NCI-H345 (cell line): ENCODE measurements at places on chromosomes 5 and 9.

DNA sequence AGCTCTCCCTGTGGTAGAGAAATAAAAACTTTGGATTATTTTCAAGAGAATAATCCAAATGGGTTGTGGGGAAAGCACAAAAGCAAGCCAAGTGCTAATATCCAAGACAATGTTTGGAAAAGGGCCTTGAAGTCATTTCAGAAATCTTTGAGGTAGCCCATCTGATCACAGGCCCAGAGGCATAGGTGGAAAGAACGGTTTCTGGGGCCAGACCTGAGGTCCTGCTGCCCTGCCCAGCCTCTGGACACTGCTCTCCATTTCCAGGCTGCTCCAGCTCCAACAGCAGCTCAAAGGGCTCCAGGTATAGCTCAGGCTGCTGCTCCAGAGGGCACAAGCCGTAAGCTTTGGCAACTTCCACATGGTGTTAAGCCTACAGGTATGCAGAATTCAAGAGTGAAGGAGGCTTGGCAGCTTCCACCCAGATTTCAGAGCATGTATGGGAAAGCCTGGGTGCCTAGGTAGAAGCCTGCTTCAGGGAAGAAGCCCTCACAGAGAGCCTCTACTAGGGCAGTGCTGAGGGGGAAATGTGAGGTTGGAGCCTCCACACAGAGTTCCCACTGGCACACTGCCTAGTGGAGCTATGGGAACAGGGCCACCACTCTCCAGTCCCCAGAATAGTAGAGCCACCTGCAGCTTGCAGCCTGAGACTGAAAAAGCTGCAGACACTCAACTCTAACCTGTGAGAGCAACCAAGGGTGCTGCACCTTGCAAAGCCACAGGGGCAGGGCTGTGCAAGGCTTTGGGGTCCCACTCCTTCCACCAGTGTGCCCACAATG, 133.1 kb downstream of the PIK3R1 start:
- no peak for DNase-seq

DNA sequence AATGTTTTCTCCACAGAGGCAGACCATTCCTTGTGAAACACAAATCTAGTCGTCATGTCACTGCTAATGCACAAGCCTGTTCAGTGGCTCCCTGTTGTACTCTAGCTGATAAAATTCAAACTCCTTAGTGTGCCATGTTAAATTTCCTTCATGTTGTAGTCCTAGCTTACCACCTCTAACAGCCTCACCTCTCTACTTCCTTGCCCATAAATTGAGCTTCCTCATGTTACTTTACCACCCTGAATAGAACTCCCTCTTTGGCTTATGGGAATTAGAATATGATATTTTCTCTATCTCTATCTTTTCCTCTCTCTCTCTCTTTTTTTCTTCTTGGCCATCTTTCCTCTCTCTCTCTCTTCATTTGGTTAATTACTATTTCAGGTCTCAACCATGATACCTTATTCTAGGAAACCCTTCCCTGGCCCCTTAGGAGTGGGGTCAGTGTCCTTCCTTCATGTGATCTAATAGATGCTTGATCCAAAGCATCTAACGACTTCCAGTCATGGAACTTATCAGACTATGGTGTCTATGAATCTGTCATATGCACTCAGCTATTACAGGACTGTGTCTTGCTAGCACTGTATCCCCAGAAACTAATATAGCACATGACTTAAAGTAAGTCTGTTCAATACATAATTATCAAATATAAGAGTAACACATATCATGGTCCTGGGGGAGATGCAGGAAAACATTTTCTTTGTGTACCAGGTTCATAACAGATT, 31.5 kb upstream of the ALDH1A1 start:
- DNase-seq = no peak

- DNase-seq = no peak
Observed at GRCh38 chr5:378301-378891, 56.9 kb downstream of the AHRR start.

DNA sequence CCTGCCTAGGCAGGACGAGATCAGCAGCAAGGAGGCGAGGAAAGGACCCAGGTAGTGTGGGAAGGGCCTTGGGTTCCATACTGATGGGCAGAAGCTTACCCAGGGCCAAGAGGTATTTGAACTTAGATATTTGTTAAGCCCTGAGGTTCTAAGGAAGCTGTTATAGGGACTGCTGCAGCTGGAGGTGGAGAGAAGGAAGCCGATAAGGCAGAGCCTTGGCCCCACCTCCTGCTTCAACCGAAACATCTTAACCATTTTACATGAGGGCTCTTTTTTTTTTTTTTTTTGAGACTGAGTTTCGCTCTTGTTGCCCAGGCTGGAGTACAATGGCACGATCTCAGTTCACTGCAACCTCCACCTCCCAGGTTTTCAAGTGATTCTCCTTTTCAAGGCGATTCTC, 8.6 kb upstream of the AQP3 start:
- no peak for DNase-seq

- peak; percentile 6 for DNase-seq
Observed at GRCh38 chr5:152547202-152547601, 142.1 kb upstream of the NMUR2 start.

DNA sequence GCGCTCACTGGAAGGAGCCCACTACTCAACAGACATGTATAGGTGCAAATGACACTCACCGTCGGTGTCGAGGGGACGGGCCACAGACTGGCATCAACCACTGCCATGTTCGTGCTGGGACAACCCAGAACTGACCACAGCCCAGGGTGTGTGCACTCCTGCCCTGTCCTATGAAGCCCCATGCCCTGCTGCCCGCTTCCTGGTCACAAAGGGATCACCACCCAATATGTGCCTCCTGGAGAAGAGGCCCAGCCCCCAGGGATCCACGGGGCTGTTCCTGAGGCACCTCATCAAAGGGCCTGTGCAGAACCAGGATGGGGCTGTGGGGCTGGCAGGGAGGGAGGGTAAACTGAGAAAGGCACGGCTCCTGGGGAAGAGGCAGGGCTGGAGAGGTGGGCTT, 43.1 kb downstream of the PRRT1B start:
- DNase-seq = no peak
